ENCODE measurements at places on chromosomes 2 and 18.

GRCh38 chr18:80074183-80074582 is 34.9 kb upstream of the ADNP2 start:
- no peak for DNase-seq

GRCh38 chr18:24488824-24489493 is 28.5 kb downstream of the HRH4 start:
- no peak for DNase-seq

DNA sequence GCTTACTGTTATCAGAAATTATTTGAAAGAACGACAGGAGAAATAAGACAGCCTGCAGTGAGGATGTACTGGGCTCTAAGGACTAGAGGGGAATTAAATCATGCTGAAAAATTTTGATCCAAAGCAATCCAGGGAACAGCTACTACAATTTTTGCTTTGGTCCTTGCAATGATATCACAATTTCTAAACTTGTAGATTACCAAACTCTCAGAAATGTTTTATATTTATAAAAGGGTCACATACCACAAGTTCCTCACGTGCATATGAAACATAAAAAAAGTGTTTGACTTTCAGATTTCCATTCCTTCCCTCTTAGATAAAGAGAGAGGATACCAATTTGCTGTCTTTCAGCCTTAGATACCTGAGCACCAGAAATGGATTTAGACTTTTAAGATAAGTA is 261.2 kb downstream of the STK39 start:
- DNase-seq: no peak

GRCh38 chr2:96174251-96175144 is 29.3 kb upstream of the DUSP2 start:
- peak; percentile 68 for DNase-seq

GRCh38 chr2:238722883-238723282 is 125.0 kb upstream of the TWIST2 start:
- DNase-seq: no peak

GRCh38 chr2:223396993-223397392 is 205.2 kb downstream of the SCG2 start:
- DNase-seq: no peak

DNA sequence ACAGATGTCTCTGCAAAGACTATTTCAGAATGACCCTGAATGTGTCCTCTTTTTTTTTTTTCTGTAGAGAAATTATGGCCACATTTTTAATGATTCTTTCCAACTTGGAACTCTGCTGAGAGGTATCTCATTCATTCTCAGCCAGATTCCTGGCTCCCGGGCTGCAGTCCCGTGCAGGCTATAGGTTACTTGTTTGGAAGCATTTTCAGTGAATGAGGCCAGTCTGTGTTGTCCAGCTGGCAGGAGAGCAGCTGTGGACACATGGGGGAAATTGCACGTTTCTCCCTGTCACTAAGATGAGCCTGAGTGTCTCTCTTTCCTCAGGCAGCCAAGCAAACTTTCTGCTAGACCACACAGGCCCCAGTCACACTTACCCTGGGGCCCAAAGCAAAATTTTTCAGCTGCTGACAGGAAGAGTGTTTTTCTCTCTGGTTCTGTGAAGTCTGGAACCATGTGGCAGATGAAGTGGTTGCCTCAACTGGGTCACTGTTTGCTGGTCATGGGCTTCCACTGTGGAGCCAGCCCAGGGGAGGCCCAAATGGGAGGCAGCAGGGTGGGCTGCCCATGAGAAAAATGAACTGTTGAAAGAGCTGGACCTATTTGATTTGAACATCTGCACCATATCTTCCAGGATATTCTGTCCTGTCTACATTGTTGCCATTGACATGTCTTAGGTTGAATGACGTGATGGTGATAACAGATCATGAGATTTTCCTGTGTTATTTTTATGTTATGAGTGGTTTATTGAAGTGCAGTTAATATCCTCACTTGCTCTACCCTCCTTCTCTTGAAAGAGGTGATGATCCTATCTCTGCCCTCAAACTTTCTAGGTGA is 431.2 kb downstream of the LPIN1 start:
- no peak for DNase-seq

DNA sequence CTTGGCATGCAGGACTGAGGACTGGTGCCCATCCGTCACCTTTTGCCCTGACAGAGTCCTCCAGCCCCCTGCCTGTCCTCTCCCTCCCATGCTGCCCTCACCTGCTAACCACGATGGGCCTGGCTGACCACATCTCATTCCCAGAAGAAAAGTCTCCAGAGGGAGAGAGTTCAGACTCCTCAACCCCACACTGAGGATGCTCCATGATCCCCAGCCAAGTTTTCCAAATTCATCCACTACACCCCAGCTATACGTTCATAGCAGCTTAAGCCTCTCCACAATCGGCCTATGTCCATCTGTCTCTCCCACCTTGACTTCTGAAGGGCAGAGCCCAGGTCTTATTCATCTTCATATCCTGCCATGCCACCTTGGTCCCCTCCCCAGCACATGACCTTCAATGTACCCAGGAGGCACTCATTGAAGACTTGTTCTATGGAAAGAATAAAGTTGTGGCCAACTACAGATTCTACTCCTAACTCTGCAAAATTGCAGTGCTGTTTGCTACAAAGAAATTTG is 115.6 kb upstream of the ID2 start:
- no peak for DNase-seq

DNA sequence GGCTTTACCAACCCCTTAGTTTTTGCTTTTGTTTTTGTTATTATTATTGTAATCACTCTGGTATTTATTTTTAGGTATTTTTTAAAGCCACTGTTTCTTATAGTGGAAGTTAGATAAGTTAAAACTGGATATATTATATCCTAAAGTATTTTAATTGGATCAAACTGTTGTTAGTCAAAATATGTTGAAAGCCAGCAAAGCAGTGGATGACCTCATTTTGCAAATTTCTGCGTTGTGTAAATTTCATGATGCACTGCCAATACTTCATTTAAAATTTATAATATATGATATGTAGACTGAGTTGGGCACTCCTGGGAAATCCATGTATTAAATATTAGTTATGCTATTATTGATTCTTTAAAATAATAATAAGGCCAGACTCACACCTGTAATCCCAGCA is 661.7 kb upstream of the NRXN1 start:
- DNase-seq: no peak

DNA sequence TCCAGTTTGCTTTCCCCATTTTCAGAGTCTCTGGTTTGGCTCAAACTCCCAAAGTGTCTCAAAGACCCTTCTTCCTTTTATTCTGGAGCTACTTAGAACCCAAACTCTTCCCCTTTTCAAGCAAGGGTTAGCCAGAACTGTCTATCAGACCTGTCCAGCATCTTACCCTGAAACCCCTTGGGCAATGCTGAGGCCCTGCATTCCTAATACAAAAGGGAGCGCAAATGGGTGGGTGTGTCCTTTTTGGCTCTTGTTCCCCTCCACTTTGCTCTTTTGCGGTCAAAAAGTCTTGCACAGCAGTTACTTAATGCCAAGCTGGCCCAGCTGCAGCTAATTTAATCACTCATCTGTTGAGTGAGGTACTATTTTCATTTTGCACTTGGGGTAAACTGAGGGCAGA is 231.2 kb upstream of the FOSL2 start:
- DNase-seq: no peak

GRCh38 chr2:150466741-150467620 is 20.5 kb downstream of the RND3 start:
- no peak for DNase-seq

DNA sequence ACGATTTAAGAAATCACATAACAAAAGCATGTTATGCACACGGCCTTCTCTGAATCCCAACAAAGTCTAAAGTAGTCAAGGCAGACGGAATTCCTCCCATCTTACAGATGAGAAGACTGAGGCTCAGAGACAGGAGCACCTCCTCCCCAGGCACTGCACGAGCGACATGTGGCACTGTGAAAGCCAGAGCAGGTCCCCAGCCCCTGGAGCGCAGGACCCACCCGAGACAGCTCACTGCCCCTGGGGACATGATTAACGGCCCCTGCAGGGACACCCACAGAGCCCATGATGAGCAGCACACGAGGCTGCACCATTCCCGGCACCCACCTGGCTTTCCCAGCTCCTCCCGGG is 53.6 kb downstream of the EIPR1 start:
- no peak for DNase-seq

DNA sequence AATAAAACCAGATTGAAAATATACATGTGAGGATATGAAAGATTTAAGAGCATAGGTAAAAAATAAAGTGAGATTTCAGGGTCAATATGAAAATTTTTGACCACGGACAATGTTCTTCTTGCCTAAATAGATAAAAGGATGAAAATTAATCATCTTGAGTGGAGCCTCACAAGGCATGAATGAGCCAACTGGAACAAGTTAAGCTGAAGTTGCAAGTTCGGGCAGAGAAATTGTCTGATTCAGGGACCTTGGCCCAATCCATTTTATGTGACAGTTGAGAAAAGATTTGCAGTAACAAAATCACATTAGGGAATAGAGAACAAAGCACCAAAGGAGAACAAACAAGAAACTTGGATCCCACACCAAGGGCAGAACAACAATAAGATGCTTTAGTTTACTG is 305.3 kb downstream of the TMX3 start:
- DNase-seq: no peak

DNA sequence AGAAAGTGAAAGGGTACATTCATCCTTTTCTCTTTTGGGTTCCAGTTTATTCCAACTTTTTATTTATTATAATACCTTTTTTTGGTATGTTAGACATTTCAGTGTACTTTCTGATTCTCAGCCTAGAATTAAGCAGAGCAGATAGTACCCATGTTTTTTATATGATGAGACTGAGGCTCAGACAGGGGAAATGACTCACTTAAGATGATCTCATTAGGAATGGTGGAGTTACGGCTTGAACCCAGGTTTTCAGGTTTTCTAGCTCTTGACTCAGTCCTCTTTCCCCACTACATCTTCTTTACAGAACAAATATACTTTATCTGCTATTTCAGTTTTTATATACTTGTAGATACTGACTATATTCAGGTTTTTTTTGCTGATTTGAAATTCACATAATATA is 51.7 kb upstream of the OTX1 start:
- no peak for DNase-seq

DNA sequence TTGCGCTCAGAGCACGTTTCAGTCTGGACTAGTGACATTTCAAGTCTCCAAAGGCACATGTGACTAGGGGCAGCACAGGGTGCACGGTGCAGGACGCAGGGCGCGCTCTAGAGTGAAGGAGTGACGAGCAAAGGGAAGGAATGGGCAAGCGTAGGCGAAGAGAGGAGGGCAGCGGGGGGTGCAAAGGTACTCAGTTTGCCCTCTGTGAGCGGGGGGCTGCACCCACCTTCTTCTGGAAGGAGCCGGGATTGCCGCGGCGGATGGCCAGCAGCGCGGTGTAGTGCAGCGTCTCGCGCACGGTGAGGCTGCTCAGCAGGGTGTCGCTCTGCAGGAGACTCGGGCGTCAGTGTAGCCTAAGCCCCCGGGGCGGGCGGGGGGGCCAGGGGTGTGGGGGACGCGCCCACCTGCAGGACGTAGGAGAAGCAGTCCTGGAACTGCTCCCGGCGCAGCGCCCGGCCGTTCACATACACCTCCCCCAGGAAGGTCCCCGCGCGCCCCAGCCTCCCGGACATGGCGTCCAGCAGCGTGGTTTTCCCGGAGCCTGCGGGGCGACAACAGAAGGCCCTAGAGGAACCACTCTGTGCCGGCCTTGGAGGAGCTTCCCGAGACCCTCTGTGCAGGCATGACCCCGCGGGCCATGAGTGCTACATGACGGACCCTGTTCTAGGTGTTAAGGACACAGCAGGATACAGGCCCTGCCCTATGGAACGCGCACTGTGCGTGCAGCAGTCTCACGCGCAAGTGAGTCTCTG is 6.9 kb downstream of the ABCG5 start:
- no peak for DNase-seq

GRCh38 chr18:7601936-7602335 is 34.8 kb downstream of the PTPRM start:
- DNase-seq: no peak

GRCh38 chr18:36132756-36133155 is 3.1 kb downstream of the ELP2 start:
- no peak for DNase-seq

GRCh38 chr2:241149675-241149924 is 328 bp upstream of the PASK start:
- no peak for DNase-seq

DNA sequence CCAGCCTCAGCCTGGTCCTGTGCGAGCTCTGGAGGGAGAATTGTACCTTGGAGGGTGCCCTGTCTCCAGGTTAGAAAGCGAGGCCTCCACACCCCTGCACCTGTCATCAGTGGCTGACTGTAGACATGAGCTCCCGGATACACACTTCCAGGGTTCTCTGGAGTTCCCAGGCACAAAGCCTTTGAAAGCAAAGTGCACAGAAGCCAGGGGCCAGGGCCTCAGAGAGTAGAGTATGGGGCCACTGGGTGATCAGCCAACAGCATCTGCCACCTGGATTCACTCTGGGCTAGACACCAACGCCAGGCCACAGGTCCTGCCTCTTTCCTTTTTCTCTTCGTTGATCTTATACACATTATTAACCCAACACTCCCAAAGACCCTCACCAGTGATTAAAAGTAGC is 239.4 kb upstream of the HDAC4 start:
- no peak for DNase-seq

DNA sequence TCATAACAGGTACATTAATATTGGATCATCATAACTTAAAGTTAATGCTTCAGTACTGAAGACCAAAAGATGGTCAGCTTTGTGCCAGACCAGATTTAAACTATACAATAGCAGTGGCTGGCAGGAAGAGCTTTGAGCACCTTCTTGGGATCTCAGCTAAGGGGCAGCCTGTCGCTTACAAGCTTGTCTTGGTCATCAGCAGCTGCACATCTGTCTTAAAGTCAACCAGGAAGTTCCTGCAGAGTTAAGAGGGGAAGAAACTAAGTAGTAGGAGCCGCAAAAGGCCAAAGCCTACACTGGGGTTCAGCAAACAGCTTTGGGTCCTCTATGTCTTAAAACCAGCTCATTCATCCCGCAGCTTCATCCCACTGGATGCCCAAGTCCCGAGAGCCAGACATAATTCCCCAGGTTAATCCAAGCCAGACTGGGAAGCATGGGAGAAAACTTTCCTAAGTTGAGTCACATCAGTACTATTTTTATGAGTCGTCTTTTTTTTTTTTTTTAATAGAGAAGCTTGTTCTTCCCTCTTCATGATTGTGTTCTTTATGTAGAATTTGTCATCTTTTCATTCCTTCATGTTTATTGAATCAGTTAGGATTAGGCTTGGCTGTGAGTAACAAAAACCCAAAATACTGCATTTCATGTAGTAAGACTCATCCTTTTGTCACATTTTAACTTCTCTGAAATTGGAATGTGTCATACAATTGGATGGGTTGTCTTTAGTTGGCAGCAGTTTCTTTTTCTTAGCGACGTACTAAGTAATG is 59.3 kb downstream of the SERTAD2 start:
- DNase-seq: no peak

- DNase-seq: no peak
These were observed 267.3 kb downstream of the CLIP4 start for GRCh38 chr2:29382486-29382885.

DNA sequence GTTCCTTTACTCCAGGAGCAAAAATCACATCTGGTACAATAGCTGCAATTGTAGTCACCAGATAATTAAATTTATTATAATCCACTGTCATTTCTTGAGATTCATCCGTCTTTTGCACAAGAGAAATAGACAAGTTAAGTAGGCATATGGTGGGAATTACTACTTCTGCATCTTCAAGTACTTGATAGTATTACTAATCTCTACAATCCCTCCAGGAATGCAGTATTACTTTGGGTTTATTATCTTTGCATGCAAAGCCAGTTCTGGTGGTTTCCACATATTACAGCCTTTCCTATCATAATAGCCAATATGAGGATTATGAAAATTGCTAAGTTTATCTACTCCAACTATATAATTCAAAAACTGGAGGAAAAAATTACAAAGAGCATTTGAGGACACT is 254.1 kb downstream of the IKZF2 start:
- no peak for DNase-seq

GRCh38 chr18:4096486-4096885 is 358.6 kb downstream of the DLGAP1 start:
- no peak for DNase-seq

- DNase-seq: no peak
These were observed 38.0 kb downstream of the TSHZ1 start for GRCh38 chr18:75248426-75249174.
